Vagina (tissue), 2 donors: ENCODE measurements at places on chromosomes 12 and 14.

DNA sequence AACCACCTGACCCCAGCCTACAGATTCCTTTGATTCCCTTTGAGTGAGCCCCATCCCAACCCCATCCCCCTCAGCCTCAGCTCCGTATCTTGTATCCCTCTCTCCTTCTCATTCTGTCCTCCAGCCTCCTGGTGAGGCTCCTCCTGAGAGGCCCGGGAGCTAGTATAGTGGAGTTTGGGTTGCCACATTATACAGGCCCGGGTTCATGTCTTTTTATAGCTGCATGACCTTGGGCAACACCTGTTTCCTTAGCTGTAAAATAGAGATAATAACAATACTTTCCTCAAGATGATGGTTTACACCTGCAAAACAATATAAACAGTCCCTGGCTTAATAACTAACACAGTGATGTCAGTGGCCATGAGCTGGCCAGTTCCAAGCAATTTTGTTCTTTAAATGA lies 89.8 kb downstream of the STAB2 start:
- DNase-seq: no peak

- DNase-seq: no peak
Measured at GRCh38 chr14:88204221-88204620, 118.8 kb downstream of the KCNK10 start.

DNA sequence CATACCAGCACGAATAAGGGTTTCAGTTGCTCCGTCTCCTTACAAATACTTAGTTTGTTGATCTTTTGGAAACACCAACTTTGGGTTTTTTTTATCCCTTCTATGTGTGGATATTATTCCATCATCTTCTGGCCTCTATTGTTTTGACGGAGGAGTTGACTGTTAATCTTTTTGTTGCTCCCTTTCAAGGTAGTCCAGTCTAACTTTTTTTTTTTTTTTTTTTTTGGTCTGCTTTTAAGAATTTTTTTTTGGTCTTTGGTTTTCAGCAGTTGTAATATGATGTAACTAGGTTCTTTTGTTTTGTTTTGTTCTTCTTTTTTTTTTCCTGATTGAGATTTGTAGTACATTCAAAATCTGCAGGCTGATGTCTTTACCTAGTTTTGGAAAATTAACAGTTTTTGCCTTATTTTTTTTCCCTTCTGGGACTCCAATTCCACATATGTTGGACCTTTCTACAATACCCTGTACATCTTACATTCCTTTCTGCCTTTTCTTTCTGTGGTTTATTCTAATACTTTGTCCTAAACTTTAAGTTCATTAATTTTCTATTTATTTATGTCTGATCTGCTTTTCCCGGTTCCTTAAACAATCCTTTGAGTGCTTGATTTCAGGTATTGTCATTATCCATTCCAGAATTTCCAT lies 54.9 kb downstream of the DNAH10 start:
- DNase-seq: no peak

- no peak for DNase-seq
Measured at GRCh38 chr12:125440399-125440798, 375.2 kb downstream of the AACS start.

DNA sequence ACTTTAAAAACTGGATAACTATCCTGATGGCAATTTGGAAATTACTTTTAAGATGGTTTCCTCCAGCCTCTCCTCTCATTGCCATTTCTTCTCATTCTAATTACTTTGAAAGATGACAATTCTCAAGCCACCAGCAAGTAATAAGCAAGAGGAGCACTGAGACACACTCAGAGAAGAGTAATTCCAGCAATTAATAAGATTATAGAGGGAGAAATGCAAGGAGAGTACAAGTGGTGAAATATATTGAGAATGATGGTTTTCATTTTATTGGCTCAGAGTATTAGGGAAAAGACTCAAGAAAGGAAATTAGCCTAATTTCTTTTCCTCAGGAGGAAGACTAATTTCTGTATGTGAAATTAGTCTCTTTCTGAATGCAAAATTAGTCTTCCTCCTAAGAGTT lies 20.5 kb upstream of the MSRB3 start:
- no peak for DNase-seq

DNA sequence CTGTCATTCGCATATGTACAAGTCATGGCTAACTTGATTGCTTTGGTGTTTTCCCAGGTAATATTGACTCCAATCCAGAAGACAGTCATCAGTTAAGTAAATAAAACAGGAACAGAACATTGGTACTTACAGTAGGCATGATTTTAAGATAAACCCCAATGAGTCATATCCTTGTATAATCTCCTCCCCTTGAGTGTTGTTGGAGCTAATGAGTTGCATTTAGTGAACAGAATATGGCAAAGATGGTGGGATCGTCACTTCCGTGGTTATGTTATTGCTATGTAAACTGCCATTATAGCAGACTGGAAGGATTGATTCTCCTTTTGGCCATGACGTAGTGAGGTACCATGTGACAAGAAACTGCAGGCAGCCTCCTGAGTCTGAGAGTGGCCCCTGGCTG lies 102.2 kb downstream of the TMX1 start:
- DNase-seq: no peak

GRCh38 chr12:75120311-75120711 lies 89.3 kb downstream of the KCNC2 start:
- no peak for DNase-seq

GRCh38 chr12:128190614-128191013 lies 76.4 kb upstream of the TMEM132C start:
- no peak for DNase-seq

DNA sequence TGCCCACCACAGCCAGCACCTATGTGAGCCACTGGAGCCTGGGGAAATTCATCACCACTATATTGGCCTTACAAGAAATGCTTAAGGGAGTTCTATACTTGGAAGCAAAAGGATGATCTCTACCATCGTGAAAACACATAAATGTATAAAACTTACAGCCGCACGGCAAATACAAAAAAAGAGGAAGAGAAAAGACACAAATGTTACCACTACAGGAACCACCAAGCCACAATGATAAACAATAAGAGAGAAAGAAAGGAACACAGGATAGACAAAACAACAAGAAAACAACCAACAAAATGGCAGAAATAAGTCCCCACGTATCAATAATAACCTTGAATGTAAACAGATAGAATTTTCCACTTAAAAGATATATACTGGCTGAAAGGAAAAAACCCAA lies 267.5 kb downstream of the TMEM121 start:
- DNase-seq: no peak

- no peak for DNase-seq
Measured at GRCh38 chr12:16096273-16096849, 181.1 kb downstream of the SLC15A5 start.

DNA sequence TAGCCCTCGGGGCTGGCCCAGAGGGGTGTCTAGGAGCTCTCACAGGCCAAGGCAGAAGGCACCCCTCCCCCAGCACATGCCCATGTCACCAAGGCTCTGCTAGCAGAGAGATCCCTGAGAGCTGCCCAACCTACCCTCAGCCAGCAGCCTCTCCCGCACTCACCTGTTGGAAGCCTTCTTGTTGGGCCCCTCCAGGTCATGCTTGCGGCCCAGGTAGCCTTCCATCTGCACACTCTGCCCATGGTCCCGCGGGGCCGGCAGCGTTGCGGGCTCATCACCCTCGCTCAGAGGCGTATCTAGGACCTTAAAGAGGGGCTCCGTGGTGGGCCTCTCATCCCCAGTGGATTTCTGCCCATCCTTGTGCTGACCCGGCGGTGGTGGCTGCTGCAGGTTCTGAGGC lies 49.1 kb downstream of the PLEKHG3 start:
- no peak for DNase-seq

DNA sequence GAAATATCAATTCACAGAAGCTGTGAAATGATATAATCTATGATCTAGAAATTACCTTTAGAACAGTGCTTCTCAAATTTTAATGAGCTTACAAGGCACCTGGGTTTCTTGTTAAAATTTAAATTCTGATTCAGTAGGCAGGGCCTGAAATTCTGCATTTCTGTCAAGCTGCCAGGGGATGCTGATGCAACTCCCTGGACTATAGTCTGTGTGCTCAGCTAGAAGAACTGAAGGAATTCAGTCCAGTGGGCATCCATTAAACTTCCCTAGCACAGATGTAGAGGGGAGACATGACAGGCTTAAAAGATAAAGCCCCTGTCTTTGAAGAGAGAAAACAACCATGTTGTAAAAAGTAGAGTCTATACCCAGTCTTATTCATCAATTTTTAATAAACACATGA lies 441.8 kb downstream of the TMTC2 start:
- no peak for DNase-seq

GRCh38 chr12:64672925-64673409 lies 62.7 kb downstream of the RASSF3 start:
- DNase-seq: no peak

DNA sequence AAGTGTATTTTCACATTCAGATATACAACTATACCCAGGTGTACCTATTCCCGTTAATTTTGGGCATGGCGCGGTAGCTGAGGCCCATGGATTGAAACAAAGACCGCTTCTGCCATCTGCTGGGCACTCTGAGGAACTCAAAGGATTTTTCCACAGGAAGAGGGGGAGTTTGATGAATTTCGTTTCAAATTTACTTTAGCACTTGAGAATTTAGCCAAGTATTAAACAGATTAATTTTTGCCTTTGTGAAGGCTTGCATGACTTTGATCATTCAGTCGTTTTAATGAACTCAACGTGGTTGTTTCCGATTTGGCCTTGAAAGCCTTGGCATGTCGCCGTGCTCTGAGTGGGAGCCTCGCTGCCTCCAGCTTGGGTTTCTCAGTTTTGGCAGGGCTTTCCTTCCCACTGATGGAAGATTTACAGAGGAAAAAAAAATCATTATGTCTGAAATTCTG lies 153.2 kb upstream of the DDHD1 start:
- no peak for DNase-seq

DNA sequence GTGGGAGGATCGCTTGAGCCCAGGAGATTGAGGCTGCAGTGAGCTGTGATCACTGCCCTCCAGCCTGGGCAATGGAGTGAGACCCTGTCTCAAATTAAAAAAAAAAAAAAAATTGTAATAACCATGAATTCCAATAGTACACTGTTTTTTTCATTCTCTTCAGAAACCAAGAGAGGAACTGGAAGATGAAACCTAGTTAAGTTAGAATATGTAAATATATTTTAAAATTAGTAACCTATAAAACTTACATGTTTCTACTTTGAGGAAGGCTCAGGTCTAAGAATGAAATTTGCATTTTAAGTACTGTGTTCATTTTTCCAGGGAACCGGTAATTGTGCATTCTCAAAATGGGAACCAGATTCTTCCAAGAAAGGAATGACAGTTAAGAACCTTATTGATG lies 18.8 kb downstream of the KNTC1 start:
- no peak for DNase-seq

DNA sequence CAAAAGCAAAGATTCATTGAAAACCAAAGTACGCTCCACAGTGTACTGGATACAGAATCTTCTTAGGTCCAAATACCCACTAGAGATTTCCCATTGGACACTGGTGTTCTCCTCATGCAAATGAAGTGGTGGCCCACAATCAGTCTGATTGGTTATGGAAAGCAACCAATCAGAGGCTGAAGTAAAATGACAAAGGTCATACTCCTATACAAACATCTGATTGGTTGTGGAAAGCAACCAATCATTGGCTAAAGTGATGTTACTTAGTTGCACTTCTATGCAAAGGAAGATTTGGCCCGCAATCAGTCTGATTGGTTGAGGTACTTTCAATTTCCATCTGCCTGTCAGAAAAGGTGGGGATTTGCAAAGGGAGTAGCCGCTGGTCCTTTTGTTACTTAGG lies 1.3 kb upstream of the WASHC3 start:
- no peak for DNase-seq

- DNase-seq: no peak
Measured at GRCh38 chr12:77152623-77153193, 87.3 kb upstream of the E2F7 start.

DNA sequence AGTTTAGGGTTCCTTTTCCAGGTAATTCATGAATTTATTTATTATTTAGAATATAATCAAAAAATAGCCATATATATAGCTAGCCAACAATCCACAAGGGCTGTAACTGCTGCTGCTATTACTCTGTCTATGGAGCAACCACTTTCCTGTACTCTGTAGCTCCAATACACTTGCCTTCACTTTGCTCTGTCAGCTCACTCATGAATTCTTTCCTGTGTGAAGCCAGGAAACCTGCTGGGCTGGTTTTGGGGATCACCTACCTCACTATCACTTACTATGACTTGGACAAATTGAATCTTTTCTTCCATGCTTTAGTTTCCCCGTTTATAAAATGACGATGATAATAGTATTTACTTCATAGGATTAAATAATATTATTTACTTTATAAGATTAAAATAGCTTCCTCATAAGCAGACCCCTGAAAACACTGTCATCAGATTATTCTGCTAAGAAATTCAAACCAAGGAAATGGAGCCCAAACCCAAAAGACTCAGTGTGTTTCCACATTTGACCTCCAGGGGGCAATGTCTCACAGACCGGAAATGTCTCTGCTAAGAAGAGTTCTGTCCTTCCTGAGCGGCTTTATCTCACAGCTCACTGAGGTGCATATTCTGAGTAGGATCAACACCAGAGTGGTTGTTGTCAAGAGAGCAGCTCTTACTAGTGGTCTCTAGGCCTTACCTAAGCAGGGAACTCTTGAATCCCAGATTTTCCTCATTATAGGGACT lies 457.1 kb downstream of the DAD1 start:
- DNase-seq: no peak

- DNase-seq: no peak
Measured at GRCh38 chr14:95488376-95489213, 27.9 kb downstream of the SYNE3 start.

- DNase-seq: peak; percentile 88
Measured at GRCh38 chr14:72617391-72618031, 276.4 kb downstream of the DPF3 start.

- no peak for DNase-seq
Measured at GRCh38 chr14:69039288-69039628, 60.2 kb upstream of the ACTN1 start.

DNA sequence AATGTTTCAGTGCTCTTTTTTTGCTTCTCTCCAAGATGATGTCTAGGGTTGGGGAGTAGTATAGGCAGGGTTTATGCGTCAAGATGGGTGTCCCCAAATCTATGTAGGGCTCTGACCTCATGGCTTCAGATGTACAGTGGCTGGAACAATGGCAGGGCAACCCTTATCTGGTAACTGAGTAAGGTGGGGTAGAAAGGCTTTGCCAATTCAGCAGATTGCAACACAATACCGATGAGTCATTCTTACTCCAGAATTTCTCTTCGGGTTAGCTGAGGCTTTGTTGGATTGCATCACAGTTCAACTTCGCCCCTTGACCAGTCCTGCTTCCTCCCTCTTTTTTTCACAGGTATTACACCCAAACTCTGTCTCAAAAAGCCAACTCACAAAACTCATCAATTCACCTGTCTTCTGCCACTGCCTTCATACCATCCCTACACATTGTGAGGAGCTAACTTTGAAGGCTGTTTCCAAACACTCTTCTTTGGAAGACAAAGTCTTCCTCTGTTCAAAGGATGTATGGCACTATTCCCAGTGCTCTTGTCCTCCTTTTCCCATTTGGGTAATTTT lies 190.2 kb upstream of the CNOT2 start:
- no peak for DNase-seq

- DNase-seq: no peak
Measured at GRCh38 chr14:90281261-90281660, 24.9 kb downstream of the PSMC1 start.

GRCh38 chr14:65277027-65277426 lies 135.5 kb upstream of the FUT8 start:
- DNase-seq: no peak

GRCh38 chr14:77051116-77051515 lies 22.6 kb upstream of the IRF2BPL start:
- no peak for DNase-seq

GRCh38 chr12:111412830-111413441 lies 7.2 kb downstream of the SH2B3 start:
- no peak for DNase-seq

- no peak for DNase-seq
Measured at GRCh38 chr12:28212182-28212581, 21.9 kb downstream of the CCDC91 start.
